CD4-positive, alpha-beta T cell treated with Interleukin-4 for 1 hour (primary cell): ENCODE measurements at places on chromosomes 16 and 17.

- no peak for DNase-seq
Measured at GRCh38 chr17:74712756-74713155, at the start of gene CD300LF. Gene CD300LF (minus strand): TSS chr17:74712923. CDS start chr17:74712866, 57 bp downstream.

DNA sequence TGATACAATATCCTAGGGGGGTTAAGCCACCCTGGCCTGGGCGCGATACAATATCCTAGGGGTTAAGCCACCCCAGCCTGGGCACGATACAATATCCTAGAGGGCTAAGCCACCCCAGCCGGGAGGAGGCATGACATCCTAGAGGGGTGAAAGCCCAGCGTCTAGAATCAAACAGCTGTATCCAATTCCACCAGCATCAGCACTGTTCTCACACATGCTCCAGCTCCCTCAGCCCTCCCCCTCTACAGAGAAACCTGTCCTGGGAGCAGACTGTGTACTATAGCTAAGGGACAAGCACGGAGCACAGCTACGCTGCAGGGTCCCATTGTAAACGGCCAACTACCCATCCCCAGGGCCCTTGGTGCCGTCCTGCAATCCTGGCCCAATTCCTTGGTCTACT, 6.2 kb downstream of the GINS2 start:
- DNase-seq: no peak

GRCh38 chr16:87575027-87575804, 27.1 kb upstream of the JPH3 start:
- DNase-seq: no peak

GRCh38 chr16:53434377-53435065, at the start of gene RBL2:
Gene RBL2 (plus strand): TSS chr16:53434471. CDS start chr16:53434557, 86 bp downstream.
- DNase-seq: peak; percentile 86

GRCh38 chr17:1627182-1627981, 1.3 kb downstream of the SLC43A2 start:
- no peak for DNase-seq

GRCh38 chr16:31079342-31079944, 5.2 kb downstream of the ZNF646 start:
- no peak for DNase-seq

- DNase-seq: no peak
Measured at GRCh38 chr17:67696853-67697498, 20.8 kb upstream of the NOL11 start.

DNA sequence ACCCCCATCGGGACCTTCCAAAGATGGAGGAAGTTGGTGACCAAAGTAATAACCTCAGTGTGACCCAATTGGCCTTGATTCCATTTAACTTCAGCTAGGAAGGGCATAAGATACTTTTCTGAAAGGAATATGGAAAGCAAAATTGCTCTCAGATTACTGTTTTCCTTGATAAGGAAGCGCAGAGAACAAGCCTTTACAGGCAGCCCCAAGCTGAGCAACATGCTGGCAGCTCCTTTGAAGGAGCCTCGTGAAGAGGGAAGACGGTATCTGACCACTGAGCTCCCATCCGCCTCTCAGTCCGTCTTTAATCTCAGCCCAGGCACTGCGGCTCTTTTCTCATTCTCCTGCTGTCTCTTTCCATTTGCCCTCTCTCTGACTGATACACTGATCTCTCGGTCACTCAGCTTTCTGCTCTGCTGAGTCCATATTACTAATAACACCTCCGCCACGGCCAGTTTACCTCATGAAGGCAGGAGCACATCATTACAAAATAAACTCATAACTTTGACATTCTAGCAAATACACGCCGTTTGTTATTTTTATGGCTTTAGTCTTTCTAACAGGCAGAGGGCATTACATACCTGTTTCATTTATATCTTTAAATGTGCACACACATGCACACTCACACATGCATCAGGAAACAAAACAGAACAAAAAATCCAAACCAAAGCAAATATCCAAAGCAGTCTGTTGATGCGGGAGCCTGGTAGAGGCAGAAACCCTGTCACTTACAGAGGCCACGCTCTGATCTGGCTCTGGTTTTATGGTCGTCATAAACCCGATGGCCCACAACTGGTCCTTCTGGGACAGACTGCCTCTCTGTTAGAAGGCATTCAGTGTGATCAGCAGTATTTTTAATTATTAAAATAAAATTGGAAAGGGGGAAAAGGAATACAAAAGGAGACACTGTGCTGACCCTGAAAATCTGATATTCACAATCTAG, 183.2 kb downstream of the AATF start:
- DNase-seq: no peak
